ENCODE measurements at places on chromosomes 5 and 9. TPM values are rescaled to one million over a fixed set of nuclear protein-coding genes. Genes with fewer than 3 reads are reported as not detected.

Gene SV2C
- not detected for total RNA-seq

Gene ABO
- total RNA-seq: not detected

Gene BOD1
- total RNA-seq: 63.5 TPM

Gene KLF9
- 68.5 TPM for total RNA-seq

Gene LCN10
- not detected for total RNA-seq

Gene TAF11L5
- total RNA-seq: not detected

Gene MELK
- total RNA-seq: 6.1 TPM

Gene CNTLN
- total RNA-seq: 5.4 TPM

Gene NME5
- total RNA-seq: 1.2 TPM

Gene RUSC2
- 21.5 TPM for total RNA-seq

Gene PGM5
- total RNA-seq: 6.3 TPM

Gene IL9
- total RNA-seq: not detected

Gene PCDHB6
- total RNA-seq: 0.12 TPM

Gene UBQLN1
- 66.5 TPM for total RNA-seq

Gene SPINK6
- total RNA-seq: not detected

Gene SHC3
- 4.4 TPM for total RNA-seq

Gene LCN12
- total RNA-seq: not detected

Gene TIMD4
- not detected for total RNA-seq

Gene CCL27
- not detected for total RNA-seq

Gene PRUNE2
- total RNA-seq: 8.2 TPM

Gene GLDC
- 3.5 TPM for total RNA-seq

Gene C9orf153
- total RNA-seq: not detected

Gene GRM6
- total RNA-seq: not detected

Gene BAAT
- total RNA-seq: not detected

Gene SPATA31E1
- total RNA-seq: not detected

Gene CKMT2
- total RNA-seq: not detected

Gene FSTL4
- total RNA-seq: not detected

Gene TAS2R1
- total RNA-seq: not detected

Gene TRPM3
- total RNA-seq: 0.09 TPM

Gene PRDM9
- not detected for total RNA-seq

Gene FOXI1
- total RNA-seq: not detected

Gene TOR4A
- total RNA-seq: 4.6 TPM

Gene GTF2H2
- 8.1 TPM for total RNA-seq

Gene NINJ1
- total RNA-seq: 22.3 TPM

Gene PCDHB3
- not detected for total RNA-seq

Gene UNC13B
- 12.5 TPM for total RNA-seq

Gene SLC45A2
- not detected for total RNA-seq

Gene NRARP
- total RNA-seq: 3.4 TPM

Gene MYORG
- 0.94 TPM for total RNA-seq

Gene ACSL6
- not detected for total RNA-seq

Gene MRPL50
- 6.0 TPM for total RNA-seq

Gene CERCAM
- 233 TPM for total RNA-seq

Gene MRRF
- total RNA-seq: 31.7 TPM

Gene TRIM23
- 11.1 TPM for total RNA-seq

Measured in pericardium fibroblast (primary cell).